ENCODE measurements at places on chromosomes 1 and 21.
A peak's percentile ranks its signal among the peaks of the same experiment; 100 is the strongest.

DNA sequence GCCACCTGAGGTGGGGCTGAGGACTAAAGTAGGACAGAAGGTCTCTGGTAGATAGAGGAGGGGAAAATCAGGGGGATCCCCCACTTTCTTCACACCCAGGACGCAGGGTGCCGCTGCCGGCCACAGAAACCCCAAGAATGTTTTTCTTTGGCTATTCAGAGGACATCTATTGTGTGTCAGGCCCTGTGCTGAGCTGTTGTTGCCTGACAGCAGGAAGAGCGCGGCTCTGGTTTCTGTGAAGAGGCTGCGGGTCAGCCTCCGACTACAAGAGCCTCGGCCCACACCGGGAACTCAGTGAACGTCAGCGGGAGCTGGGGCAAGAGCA is 407 bp upstream of the PIGV start:
- DNase-seq = no peak

GRCh38 chr1:242506724-242507123 is 17.8 kb downstream of the PLD5 start:
- DNase-seq = no peak

GRCh38 chr21:43276811-43277210 is 108.0 kb downstream of the CRYAA start:
- no peak for DNase-seq

- peak; percentile 14 for DNase-seq
Observed at GRCh38 chr1:117150316-117150715, 28.8 kb upstream of the TRIM45 start.

- no peak for DNase-seq
Observed at GRCh38 chr1:212593821-212594251, 14.7 kb upstream of the ATF3 start.

DNA sequence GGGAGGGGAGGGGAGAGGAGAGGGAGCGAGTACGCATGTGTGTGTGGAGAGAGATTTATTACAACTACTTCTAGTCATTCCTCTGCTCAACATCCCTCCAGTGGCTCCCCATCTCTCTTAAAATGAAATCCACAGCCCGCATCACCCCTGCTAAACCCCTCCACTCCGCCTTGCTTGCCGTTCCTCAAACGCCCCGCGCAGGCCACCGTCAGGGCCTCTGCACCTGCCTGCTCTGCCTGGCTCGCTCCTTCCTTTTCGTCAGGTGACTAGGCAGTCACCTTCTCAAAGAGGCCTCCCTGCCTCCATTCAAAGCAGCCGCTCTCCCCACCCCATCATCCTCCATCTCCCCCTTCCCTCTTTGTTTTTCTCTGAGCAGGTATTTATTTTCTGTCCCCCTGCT is 29.9 kb downstream of the LRRC38 start:
- no peak for DNase-seq

DNA sequence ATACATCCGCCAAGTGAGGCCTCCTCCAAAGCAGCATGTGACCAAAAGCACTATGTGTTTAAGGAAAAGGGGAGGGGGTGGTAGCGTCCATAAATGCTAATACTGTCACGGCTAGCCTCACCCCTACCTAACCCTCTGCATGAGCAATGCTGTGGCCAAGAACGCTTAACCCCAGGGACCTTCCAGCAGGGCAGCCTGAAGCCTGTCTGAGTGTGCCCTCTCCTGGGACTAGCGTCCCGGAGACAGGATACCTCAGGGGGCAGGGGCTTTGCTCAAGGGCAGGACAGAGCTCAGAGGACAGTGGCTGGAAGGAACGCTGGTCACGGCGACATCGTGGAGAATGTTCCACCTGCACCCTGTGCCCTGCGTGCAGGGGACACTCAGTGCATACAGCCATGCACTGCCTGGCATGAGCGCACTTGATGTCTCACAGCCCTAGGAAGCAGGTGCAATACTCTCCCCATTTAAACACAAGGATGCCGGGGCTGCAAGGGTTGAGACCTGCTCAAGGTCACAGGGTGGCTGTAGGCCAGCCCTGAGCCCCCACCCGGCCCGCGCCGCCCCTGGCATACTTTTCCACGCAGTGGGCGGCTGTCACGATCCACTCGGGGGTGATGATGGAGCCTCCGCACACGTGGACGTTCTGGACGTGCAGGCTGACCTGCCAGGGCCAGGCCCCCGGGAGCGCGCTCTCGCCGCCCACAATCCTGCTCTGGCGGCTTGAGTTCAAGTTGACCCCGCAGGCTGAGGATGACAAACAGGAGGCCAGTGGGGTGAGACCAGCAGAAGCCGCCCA is 35.0 kb downstream of the TMPRSS2 start:
- DNase-seq = no peak

DNA sequence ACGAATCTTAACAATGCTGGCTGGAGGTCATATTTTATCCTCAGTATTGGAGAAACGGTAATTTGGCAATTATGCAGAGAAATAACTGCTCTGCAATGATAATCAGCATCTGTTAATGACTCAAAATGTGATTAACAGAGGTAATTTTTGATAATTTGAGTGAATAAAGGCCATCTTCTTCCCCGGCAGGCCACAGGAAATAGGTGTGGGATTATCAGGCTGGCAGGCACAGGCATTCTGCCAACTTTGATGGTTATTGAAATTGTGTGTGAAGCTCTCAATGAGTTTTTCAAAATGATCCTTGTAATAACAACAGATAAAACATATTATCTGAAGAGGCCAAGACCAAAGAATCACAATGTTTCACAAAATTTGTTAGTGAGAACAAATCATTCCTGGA is 309.0 kb downstream of the PTGER3 start:
- DNase-seq = no peak

DNA sequence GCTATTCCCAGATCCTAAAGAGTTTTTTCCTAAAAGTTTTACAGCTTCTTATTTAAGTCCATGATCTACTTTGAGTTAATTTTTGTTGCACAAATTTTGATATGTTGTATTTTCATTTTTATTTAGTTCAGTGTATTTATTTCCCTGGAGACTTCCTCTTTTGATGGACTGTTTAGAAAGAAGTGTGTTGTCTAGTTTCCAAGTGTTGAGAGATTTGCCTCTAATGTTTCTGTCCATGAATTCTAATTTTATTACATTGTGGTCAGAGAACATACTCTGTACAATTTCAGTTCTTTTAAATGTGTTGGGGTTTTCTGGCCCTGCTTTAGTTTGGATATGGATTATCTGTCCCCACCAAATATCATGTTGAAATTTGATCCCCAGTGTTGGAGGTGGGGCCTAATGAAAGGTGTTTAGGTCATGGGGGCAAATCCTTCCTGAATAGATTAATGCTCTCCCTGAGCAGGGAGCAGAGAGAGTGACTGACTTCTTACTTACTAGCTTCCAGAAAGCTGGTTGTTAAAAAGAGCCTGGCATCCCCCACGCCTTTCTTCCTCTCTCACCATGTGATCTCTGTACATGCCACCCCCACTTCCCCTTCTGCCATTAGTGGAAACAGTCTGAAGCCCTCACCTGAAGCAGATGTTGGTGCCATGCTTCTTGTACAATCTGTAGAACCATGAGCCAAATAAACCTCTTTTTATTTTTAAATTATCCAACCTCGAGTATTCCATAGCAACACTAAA is 4.6 kb downstream of the CHD1L start:
- no peak for DNase-seq

- DNase-seq = no peak
Observed at GRCh38 chr1:202110977-202111376, 11.7 kb upstream of the GPR37L1 start.

GRCh38 chr1:118636004-118636403 is 352.1 kb downstream of the TBX15 start:
- no peak for DNase-seq

DNA sequence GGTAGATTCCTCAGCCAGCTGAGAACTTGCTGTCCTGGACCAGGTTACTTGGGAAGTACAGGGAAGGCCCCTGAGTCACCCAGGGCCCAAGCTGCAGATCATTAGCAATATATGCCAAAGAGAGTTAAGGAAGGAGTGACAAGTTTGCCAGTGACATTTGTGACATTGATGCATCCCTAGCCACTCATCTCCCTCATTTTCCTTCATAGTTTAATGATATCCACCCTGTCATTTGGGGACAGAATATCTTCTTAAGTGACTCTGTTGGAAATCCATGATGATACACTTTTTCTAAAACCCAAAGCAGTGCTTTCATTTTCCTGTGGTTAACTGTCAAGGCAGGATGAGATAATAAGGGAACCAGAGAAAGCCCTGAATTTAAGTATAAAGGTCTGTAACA is 3.2 kb downstream of the TNN start:
- DNase-seq = no peak

DNA sequence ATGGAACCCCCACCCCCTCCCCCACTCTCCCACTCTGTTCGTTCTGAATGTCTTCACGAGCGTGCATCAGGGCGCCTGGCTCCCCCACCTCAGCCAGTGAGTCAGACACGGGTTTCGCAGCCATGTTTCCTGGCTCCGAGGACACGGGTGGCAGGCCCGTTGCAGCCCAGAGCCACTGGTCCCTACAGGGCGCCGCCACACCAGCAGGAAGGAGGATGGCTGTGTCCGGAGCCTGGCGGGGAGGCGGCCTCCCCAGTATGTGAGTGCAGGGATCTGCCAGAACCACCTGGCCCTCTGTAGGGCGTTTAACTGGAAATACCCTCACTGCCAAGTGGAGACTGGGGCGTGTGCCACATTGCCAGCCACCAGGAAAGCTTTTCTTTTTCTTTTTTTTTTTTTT is 18.5 kb downstream of the CSTB start:
- no peak for DNase-seq

DNA sequence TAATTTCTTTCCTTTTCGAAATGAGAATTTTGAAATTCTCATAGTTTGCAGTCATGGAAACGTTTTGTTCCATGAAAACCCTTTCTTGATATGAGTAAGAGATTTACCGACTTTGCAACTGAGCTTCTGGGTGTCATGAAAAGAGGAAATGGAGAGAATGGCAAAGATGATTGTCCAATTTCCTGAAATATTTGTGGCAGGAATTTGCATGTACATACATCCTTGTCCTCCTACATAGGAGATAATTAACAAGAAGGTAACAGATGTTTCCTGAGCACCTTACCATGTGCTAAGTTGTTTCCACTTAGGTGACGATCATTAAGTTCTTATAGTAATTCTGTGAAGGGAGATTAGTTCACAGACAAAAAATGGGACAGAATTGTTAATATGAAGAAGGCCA is 170.7 kb downstream of the NEGR1 start:
- peak; percentile 31 for DNase-seq

GRCh38 chr1:56965191-56965590 is 624 bp downstream of the C8B start:
- DNase-seq = no peak

GRCh38 chr1:150663321-150663720 is 33.6 kb downstream of the GOLPH3L start:
- DNase-seq = no peak

GRCh38 chr1:2972879-2973575 is 48.2 kb upstream of the ACTRT2 start:
- DNase-seq = no peak

DNA sequence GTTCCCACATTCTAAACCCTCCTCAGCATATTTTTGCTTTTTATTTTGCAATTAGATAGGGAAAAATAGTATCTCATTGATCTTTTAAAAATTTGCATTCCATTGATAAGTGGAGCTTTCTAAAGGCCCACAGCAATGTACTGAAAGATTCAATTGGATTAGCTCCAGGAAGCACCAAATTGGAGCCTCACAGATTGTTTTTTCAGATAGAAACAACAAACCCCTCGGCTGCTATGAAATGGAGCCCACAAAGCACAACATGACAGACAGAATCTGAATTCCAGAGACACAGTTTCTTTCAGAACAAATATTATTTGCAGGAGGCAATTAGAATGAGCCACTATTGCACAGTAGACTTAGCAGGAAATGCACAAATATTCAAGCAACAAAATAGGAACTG is 58.9 kb upstream of the KIF26B start:
- DNase-seq = no peak

DNA sequence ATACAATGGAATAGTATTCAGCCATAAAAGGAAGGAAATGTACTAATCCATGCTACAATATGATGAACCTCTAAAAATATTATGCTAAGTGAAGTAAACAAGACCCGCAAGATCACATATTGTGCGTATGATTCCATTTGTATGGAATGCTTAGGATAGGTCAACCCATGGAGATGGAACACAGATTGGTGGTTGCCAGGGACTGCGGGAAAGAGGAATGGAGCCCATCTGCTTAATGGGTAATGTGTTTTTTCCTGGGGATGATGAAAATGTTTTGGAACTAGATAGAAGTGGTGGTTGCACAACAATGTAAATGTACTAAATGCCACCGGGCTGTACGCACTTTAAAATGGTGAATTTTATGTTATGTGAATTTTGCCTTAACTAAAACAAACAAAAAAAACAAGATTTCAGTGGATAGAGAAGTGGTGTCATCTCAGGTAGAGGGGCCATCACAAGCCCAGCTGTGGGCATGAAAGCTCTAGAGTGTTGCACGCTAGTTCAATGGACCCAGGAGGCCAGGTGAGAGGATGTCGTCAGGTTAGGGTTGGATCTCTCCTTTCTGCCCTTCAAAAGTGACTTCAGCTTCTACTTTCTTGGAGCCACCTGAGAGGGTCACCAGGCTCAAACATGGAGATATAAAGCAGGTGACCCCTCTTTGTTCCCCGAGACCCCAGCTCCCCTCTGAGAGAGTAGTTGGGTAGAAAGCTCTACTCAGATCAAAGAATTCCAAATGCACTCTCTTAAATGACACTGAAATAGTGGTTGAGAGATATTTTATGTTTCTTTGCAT is 2.5 kb downstream of the C1orf115 start:
- DNase-seq = no peak

DNA sequence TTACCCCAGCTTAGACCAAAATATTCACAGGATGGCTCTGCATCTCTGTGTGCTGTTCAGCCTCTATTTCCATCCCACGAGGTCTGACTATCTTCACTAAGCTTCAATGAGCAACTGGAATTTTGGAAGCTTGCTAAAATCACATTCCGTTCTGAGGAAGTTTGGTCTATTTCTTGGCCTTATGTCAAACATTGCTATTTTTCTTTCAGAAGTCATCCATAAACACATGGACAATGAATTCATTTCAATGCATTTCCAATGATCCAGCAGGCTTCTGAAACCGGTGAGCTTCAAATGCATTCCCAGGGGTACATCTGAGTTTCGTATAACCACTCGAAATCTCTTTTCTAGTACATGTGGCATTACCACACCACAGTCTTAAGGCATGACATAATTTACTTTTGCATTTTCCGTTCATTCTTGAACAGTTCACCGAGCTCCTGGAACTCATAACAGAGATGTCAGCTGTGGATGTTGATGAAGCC is 294.1 kb upstream of the KAZN start:
- DNase-seq = peak; percentile 13
